GM20000 (cell line): ENCODE measurements at places on chromosomes 3 and 15.
A peak's percentile ranks its signal among the peaks of the same experiment; 100 is the strongest.

- DNase-seq, result no peak
Measured at GRCh38 chr3:145902166-145902565, 258.8 kb downstream of the PLOD2 start.

- DNase-seq, result no peak
Measured at GRCh38 chr15:40951764-40952163, 1.5 kb upstream of the CHAC1 start.

DNA sequence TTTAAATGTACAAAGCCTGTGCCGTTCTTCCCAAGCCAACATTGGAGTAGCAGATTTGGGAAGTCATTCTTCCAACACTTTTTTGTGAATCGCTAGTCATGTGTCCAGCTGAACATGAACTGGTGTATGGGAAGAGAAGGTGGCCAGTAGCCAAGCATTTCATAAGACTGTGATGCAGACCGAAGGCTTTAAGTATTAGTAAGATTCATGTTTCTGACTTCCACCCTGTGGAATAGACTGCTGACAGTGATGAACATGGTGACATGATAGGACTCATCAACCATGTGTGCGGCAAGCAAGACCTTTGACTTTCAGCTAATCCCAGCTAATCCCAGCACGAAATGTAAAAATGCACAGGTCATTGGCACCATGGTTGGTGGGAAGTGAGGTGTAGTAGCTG, 48.3 kb upstream of the THSD4 start:
- DNase-seq, result no peak

DNA sequence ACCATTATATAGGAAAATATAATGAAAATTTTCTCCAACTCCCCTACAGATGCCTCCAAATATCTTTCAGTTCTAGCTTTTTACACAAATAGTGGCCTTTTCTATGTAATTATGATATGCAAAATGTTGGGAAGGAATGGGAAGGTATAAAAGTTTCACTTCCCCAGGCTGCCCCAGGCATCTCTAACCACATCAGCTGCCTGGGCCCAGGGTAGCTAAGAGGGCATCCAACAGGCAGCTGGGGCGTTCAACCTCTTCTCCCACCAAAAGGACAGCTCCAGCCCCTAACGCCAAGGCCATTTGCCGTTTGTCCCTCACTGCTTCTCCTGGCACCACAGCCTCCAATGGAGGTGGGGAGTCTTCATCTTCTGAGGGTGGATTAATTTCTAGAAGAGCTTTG, 188.1 kb upstream of the TSC22D2 start:
- no peak for DNase-seq

GRCh38 chr3:48240000-48240963, 622 bp upstream of the ZNF589 start:
- no peak for DNase-seq

DNA sequence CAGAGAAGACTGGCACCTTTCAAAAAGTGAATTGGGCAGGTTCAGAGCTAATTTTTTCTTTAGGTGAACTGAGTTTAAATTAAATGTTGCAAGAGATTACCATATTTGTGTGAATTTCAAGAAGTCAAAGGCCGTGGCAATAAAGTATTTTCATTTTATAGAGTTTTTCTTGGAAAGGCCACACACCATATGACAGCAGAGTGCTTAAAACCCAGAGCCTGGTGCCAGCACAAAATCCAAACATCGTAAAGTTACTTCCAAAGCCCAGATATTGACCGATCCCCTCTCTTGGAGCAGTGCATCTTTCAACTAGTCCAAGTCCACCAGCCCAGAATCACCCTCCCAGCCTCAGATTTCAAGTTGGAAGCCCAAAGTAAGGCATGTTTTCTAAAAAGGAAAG, 164.5 kb downstream of the VGLL4 start:
- DNase-seq, result no peak

- DNase-seq, result no peak
Measured at GRCh38 chr3:9898467-9899241, 4.0 kb upstream of the IL17RE start.

DNA sequence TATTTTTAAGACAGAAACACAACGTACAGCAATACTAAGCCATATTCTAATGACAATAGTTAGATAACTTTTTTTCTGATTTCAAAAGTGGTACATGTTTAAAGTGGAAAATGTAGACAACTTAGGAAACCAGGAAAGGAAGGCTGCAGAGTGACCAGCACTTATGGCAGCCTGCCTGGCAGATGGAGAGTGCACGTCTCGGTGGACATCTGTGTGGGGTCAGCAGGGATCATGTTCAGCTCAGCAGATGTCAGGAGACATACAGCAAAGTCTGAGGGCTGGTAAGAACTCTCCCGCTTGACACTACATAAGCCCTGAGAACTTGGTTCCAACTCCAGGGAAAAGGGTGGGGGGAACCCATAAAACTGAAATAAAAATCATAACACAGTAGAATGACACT, 128.6 kb upstream of the ADPGK start:
- DNase-seq, result no peak

DNA sequence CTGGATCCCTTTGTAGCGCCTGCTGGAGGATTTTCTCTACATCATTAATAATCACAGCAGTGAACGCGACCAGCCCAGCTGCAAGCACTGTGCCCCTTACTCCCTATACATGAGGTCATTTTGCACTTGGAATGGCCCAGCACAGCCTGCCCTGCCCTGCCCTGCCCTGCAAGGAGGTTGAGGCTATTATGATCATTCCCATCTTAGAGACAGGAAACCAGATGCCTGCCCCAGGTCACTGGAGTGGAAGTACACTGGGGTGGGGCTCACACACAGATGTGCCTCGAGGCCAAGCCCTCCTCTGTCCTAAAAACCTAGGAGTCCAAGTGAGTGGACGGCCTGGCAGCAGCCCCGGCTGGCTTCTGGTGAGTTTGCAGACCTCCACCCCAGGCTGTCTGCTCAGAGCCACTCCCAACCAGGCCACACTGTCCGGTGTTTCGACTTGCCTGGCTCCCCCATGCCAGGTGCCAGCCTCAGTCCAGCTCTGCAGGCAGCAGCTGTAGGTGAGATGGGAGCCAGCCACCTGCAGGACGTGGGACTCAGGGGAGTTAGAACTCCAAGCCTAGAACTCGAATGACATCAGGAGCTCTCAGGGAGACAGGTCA, 30.4 kb upstream of the SEC61A1 start:
- DNase-seq, result no peak

GRCh38 chr3:36135863-36136262, 244.4 kb upstream of the STAC start:
- DNase-seq, result no peak

GRCh38 chr3:59809016-59809415, 759.2 kb upstream of the CFAP20DC start:
- DNase-seq, result no peak

DNA sequence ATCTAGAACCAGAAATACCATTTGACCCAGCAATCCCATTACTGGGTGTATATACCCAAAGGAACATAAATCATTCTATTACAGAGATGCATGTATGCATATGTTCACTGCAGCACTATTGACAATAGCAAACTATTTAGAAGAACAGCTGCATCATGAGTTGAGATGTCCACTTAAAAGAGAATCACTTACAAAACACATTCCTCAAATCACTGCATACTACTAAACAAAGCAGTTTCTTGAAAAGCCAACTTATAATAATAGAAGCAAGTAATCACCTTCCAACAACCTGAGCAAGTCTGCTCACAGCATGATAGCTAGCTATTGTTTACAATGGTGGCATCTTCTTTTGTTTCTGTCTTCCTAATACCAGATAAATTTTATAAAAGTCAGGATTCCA, 454.7 kb upstream of the ADAMTS9 start:
- DNase-seq, result no peak

- no peak for DNase-seq
Measured at GRCh38 chr15:100569391-100569790, 32.6 kb downstream of the LINS1 start.

DNA sequence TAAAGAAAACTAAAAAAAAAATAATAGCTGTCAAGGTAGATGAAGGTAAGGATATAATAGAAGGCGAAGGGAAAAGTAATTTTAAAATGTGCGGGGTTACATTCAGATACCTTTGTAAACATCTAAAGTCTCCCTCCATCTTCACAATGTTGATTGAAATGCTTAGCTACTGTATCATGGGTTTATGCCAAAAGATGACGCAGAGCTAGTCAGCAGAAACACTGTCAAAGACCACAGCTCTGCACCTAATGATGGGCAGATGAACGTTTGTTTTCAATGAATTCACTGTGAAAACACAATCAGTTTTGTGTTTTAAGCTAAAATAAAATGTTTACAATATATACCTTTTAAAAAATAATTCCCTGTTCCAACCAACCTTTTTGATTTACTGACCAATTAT, 61.2 kb downstream of the RFTN1 start:
- no peak for DNase-seq

DNA sequence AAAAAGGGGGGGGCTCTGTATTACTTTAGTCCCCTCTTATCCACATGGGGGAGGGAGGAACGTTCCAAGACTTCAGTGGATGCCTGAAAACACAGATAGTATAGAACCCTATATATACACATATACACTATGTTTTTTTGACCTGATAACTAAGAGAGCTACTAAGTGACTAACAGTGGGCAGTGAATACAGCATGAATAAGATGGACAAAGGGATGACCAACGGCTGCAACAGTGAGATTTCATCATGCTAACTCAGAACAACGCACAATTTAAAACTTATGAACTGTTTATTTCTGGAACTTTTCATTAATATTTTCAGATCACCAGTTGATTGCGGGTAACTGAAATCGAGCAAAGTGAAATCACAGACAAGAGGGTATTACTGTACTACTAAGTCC, 7.3 kb downstream of the DCUN1D1 start:
- no peak for DNase-seq

DNA sequence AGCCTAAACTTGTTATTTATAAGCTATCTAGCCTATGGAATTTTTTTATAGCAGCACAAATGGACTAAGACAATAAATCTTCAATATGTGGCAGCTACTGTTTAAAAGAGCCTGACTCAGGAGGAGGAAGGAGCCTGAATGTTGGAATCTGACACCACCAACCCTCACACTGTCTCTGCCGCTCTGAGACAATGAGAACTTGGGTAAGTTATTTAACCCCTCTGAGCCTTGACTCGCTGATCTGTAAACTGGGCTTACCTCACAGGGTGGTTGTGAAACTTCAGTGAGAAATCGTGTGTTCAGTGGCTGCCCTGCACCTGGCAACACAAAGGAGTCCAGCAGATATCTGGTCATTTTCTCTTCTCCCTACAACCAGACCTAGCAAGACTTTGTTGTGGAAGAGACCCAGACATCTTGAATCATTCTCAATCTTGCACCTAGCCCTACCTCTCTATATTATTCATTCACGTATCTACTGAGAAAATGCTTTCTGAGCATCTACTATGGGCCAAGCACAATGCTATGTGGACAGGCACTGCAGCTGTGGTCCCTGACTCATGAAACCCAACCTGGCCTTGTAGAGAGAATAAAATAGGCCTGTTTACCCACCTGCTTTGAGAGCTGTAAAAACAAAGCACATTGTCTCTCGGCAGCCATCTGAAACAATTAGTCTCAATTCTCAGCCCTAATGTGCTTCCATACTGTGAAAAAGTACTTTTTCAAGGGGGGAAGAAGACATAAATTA, 81.9 kb upstream of the SLC25A36 start:
- DNase-seq, result no peak

GRCh38 chr3:161253711-161254110, 32.6 kb downstream of the NMD3 start:
- no peak for DNase-seq

DNA sequence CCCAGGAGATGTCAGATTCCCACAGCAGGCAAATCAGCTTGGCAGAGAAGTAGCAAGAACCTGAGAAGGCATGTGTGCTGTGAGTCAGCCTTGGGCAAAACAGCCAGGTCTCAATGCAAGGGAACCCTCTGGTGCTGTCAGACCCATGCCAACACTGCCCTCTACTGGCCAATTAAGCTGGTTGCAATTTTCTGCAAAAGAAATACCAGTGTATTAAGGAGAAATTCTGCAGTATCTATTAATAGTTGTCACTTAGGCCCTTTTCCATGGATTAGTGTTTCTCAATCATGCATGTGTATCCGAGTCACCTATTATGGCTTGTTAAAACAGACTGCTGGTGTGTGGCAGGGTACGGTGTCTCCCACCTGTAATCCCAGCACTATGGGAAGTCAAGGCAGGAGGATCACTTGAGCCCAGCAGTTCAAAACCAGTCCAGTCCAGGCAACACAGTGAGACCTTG, 26.2 kb downstream of the MAP4 start:
- peak; percentile 64 for DNase-seq

GRCh38 chr3:171749124-171749523, 61.2 kb downstream of the PLD1 start:
- DNase-seq, result no peak

- DNase-seq, result no peak
Measured at GRCh38 chr3:101181801-101182200, 138.6 kb downstream of the IMPG2 start.

GRCh38 chr3:81632659-81633058, 128.8 kb downstream of the GBE1 start:
- DNase-seq, result no peak
